ENCODE measurements at places on chromosomes 4 and X. TPM values are rescaled to one million over a fixed set of nuclear protein-coding genes. Genes with fewer than 3 reads are reported as not detected.

The NPNT gene
- 109 TPM for polyA plus RNA-seq

The BRCC3 gene
- 22.5 TPM for polyA plus RNA-seq

The NKX1-1 gene
- polyA plus RNA-seq: not detected

DNA sequence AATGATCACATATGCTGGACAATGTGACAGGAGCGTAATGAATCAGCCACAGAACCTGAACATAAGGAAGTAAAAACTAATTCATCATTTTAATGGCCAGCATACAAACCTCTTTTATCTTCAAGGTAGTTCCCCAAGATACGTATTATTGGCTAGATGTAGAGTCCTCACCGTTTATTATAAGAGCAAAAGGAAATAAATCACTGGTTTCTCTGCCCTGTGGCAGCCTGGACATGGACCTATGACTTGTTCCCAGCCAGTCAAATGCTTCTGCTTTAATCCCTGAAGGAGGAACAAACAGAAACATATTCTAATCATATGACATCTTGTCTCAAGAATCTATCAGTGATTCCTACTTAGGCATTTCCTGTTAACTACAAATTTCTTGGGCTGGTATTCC lies 86.8 kb upstream of the FAM241A start:
- no peak for DNase-seq

- no peak for DNase-seq
Measured at GRCh38 chrX:75483933-75484332, 38.9 kb downstream of the ZDHHC15 start.

DNA sequence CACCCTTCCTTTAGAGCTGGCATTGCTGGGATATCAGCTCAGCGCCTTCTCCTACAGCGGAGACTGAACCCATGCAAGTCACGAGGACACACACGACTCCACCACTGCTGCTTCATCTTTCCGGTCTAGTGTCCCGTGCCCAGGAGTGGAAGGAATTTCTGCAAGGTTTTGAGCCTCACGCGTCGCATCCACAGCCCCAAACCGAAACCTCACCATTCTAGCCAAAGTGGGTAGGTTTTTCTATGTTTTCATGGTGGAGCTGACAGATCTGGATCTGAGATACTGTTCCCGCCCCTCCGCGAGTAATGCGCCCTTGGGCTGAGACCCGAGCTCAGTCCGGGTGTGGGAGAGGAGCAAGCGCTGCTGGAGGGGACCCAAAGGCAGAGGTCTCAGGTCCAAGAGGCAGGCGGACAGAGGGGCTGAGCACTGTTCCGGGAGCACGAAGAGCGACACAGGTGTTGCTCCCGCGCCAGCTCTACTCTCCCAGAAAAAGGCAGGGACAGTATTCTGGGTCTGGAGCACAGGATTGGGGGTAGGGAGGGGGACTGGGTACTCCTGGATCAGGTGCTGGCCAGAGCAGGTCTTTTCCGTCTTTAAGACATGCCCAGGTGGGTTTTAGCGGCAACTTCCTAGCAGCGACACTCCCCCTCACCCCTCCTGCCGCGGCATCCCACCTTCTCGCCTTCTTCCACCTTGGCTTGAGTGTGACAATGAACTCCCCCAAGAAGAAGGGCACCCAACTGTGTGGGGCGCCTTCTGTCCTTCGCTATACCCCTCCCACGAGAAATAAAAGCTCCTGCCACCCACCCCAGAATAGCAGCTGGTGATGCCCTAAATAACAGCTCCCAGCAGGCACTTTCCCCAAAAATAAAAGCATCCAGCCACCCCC lies 1.8 kb downstream of the EPHA5 start:
- no peak for DNase-seq
